ENCODE measurements at places on chromosomes 1 and 21.

GRCh38 chr1:115337276-115337632, 795 bp downstream of the NGF start:
- DNase-seq: no peak

- no peak for DNase-seq
These were observed 203.2 kb downstream of the LTN1 start for GRCh38 chr21:28789523-28789922.

DNA sequence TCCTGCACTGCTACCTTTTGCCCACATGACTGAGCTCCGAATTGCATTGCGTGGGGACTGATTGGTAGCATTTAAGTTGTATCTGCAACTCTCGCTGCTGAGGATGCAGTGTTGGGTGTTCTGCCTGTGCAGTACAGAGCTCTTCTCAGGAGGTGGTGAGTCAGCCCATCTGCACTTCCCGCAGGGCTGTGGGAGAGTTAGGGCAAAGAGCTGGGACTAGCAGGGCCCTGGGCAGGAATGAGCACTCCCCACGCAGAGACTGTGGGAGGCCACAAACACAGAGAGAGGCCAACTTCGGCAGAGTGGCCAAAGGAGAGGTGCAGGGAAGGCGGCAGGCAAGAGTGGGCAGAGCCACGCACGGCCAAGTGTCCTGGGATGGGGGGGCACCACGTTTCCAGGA, 244.7 kb downstream of the SIPA1L2 start:
- DNase-seq: no peak

GRCh38 chr1:170226767-170227166, 81.0 kb downstream of the NTMT2 start:
- DNase-seq: no peak

GRCh38 chr1:36557041-36558000, 74.6 kb upstream of the CSF3R start:
- DNase-seq: no peak

DNA sequence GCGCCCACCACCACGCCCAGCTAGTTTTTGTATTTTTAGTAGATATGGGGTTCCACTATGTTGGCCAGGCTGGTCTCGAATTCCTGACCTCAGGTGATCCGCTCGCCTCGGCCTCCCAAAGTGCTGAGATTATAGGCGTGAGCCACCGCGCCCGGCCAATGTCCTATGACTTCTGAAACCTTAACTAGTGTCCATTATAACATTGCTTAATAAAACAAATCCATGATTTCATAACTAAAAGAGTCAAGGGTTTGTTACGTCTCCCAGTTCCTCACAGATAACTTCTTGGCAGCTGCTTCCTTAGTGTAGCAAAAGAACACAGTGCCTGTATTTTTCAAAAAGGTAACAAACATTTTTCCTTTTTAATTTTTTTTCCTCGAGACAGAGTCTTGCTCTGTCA, 53.6 kb downstream of the FBXO42 start:
- DNase-seq: no peak

DNA sequence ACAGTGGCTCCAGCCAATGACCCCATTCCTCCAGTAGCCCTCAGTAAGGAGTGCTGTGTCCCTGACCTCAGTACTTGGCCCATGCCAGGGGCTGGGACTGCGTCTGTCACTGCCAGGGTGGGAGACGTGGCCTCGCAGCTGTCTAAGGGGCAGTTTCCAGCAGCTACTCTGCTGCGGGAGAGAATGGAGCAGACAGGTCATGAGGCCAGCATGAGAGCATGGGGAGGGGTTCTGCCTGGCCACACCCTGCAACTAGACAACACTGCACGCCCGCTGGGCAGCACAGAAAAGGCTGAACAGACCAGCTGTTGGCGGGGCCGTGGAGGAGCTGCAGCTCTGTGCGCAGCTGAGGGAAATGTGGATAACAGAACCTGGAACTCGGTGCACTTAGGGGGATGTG, 91.6 kb upstream of the COL6A1 start:
- DNase-seq: no peak

- no peak for DNase-seq
These were observed 302.5 kb downstream of the NEGR1 start for GRCh38 chr1:71979882-71980281.

- no peak for DNase-seq
These were observed 75.0 kb upstream of the GUCA2A start for GRCh38 chr1:42239555-42239954.

- no peak for DNase-seq
These were observed 3.4 kb downstream of the KRTAP23-1 start for GRCh38 chr21:30345014-30345413.

- DNase-seq: no peak
These were observed 103.4 kb downstream of the COL24A1 start for GRCh38 chr1:86052948-86053698.

- no peak for DNase-seq
These were observed 3.2 kb upstream of the MYOC start for GRCh38 chr1:171655746-171656116.

GRCh38 chr1:55593298-55593697, 378.1 kb upstream of the USP24 start:
- no peak for DNase-seq

DNA sequence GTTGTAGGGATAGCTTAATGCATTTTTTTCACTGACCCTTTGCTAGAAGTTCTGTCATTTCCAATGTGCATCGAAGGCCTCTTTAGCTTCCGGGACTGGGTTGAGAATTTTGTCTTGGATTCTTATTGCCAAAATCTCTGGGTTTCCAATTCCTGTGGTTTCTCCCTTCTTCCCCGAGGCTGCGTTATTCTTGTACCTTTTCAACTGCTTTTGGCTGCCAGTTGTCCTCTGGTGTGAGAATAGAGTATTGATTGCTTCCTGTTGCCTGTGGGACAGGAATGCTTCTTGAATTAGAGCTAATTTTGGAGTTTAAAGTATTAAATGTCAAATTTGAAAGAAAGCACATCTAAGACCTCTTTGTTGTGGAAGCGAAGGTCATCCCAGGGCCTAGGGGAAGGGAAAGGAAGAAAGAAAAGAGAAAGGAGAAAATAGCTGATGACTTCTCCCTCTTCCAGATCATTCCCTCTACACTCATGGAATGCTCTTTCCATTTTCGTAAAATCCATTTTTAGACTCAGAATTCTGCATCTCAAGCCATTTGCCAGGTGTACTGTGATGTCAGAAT, 21.1 kb downstream of the HUNK start:
- no peak for DNase-seq

Measured in GM19239 (cell line).